Fibroblast of skin of back (primary cell): ENCODE measurements at places on chromosomes 6 and 20.

DNA sequence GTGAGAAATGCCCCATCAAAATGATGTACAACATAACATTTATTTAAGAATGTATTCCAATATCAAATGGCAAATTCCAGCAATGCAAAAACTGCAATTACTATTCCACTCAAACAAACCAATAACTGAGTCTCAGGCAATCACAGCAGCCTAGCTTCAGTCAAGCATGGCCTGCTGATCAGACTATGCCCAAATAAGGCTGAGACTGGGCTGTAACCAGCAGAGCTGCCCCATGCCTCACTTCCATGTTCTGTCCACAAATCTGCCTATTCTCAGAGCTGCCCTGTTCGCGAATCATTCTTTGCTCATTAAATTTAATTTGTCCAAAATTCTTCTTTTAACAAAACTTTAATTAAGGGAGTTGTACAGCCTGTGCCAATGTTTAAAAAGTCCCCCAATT lies 155.4 kb downstream of the FNDC1 start:
- no peak for DNase-seq

- no peak for DNase-seq
These were observed 11.1 kb upstream of the ADTRP start for GRCh38 chr6:11789744-11790143.

GRCh38 chr6:148874698-148875293 lies 128.0 kb downstream of the UST start:
- DNase-seq, result peak; percentile 12

GRCh38 chr20:42295592-42295991 lies 677.4 kb upstream of the CHD6 start:
- no peak for DNase-seq

DNA sequence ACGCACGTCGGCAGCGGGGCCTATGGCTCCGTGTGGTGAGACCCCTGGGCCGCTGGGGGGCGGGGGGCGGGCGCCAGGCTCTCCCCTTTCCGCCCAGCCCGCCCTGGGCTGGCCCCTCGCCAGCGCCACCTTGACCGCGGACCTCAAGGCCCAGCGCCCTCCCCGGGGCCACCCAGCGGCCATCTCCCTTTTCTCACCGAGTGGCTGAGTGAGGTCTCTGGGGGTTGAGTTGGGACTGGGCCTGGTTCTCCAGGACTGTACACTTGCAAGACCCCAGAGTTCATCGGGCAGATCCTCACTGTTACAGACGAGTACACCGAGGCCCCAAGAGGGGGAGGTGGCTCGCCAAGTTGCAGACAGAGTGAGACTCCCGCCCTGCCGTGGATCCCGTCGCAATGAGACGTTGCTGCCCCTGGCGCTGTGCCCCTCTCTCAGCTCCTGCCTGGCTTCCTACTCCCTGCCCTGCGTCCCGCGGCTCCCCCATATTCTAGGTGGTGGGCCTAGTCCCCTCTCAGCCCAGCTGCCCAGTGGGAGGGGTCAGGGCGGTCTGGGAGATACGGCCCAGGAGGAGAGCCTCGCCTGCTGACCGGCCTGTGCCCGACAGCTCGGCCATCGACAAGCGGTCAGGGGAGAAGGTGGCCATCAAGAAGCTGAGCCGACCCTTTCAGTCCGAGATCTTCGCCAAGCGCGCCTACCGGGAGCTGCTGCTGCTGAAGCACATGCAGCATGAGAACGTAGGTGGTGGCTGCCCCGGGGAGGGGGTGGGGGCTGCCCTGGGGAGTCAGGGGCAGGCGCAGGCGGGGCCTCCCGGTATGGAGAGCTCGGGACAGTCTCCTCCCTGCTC lies 576 bp downstream of the MAPK13 start:
- DNase-seq, result no peak

GRCh38 chr6:152049502-152049901 lies 242.0 kb downstream of the ESR1 start:
- DNase-seq, result no peak

DNA sequence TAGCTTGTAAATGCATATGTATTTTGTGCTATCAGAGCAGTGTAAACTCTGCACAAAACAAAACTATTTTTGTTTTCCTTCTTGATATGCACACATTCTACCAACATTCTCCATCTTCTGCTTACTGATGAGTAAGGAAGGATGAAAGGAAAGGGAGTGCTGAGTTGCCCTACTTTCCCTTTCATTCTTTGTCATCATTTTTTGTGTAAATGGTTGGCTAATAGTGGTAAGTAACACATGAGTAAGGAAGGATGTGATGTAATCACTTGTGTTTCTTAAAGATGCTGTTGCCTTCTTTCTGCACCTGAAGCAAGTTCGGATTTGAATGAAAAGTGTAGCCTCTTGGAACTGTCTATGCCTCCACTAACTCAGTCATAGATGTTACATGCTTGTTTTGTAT lies 4.6 kb upstream of the REV3L start:
- peak; percentile 47 for DNase-seq

- no peak for DNase-seq
These were observed 94.1 kb downstream of the MAN1A1 start for GRCh38 chr6:119255492-119255891.

- no peak for DNase-seq
These were observed 50.8 kb upstream of the DSN1 start for GRCh38 chr20:36824142-36824940.

- DNase-seq, result no peak
These were observed 109.4 kb upstream of the AKAP12 start for GRCh38 chr6:151130329-151130728.

DNA sequence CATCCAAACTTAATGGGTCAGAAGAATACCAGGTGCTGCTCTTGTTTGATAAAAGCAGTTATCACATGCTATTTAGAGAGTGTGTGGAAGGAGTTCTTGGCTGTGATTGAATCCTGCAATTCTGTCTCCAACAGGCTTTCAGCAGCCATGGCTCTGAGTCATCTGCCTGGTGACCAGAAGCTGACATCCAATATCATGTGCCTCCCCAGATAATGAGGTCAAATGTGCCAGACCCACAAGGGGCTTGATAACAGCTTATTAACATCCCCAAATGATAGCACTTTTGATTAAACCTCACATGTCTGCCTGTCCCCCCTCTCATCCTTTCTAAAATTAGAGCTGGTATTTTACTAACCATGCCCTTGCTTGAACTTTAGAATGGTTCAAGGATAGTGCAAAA lies 175.7 kb upstream of the PLN start:
- DNase-seq, result peak; percentile 28

- DNase-seq, result peak; percentile 96
These were observed 24.7 kb upstream of the HDAC2 start for GRCh38 chr6:113995634-113996033.

GRCh38 chr6:136593748-136594490 lies 43.7 kb upstream of the MAP7 start:
- DNase-seq, result peak; percentile 98

DNA sequence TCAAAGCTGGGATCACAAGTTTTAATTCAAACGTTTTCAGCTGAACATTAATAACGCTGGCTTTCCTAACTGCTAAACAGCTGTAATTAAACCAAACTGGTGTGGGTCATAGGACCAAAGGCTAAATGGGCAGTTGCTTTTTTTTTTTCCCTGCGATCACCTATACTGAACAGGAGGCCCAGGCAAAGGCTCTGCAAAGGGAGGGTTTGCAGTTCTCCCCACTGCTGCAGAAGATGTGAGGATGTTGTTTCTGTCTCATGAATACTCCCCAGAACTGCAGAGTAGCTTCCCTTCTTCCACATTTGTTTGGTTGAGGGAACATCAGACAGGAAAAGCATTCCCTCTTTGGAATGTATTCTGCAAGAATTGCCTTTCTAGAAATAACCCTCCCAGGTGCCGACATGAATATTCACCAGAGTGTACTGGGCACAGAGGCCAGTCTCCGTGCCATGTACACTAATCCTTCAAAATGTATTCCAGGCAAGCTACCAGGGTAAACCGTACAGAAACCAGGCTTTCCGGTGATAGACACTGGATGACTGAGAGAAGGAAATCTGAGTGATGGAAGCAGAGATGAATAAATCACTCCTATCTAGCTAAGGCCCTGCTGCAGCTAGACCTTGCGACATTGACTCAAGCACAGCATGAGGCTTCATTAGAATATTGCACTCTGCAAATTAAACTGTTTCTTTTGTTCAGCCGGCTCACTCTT lies 370.1 kb downstream of the BTBD9 start:
- DNase-seq, result no peak

DNA sequence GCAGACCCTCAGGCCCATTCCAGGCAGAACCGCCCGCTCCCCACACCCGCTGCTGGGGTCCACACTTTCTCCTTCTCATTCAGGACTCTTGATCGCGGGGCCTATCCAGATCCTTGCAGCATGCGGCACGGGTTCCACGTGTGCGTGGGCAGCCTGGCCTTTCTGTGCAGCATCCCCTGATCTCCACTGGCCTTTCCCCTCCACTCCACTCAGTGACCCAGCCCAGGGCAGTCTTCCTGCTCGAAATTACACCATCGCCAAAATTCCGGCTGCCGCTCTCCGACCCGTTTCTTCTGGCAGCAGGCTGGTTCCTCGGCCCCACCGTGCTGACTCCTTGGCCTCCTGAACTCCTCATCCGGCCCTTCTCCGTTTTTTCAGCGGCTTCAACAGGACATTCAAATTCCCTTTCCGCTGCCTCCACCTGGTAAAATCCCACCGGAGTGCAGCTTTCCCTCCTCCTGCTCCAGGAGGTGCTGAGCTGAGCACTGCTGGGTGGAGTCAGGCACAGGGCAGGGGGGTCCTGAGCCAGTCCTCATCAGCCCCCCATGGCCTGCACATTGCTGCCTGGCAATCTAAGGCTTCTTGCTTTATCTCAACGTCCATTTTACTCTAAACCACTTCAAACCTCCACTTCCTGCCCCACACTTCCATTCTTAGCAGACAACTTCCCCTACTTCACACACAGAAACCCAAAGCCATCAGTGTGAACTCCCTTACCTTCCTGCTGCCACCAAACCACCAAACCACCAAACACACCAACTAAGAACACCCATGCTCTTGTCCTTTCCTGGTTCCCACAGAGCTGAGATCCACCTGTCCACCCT lies 9.0 kb downstream of the SFT2D1 start:
- DNase-seq, result no peak

GRCh38 chr6:71309656-71310055 lies 21.0 kb downstream of the OGFRL1 start:
- no peak for DNase-seq

GRCh38 chr20:51139891-51140290 lies 117.0 kb upstream of the KCNG1 start:
- no peak for DNase-seq

- no peak for DNase-seq
These were observed 331.3 kb downstream of the RIMS1 start for GRCh38 chr6:72217626-72218025.

DNA sequence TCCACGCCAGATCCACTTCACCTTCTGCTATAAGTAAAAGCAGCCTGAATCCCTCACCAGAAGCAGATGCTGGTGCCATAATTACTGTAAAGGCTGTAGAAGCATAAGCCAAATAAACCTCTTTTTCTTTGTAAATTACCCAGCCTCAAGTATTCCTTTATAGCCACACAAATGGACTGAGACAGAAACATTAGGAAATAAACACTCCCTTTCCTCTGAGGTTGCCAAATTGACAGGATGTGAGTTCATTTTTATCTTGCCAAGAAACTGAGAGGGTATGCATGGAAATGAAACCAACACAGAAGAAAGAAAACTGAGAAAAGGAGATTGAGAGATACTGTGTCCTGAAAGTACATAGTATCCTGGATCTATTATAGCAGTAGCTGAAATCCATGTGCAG lies 481.2 kb downstream of the HAO1 start:
- DNase-seq, result no peak

DNA sequence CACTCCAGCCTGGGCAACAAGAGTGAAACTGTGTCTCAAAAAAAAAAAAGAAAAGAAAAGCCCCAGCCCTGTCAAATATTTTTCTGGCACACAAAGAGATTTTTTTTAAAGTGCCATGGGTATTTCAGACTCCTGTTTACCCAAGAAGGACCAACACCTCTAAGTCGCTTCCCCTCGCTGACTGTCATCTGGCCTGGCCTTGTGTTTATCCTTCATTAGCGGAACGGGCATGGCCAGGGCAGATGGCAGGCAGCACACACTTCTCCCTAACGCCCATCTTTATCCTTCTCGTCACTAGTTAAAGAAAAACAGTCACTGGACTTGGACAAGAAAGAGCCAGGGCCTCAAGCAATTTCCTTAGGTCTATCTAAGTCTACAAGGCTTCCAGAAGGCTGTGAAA lies 7.3 kb upstream of the CBFA2T2 start:
- DNase-seq, result no peak

DNA sequence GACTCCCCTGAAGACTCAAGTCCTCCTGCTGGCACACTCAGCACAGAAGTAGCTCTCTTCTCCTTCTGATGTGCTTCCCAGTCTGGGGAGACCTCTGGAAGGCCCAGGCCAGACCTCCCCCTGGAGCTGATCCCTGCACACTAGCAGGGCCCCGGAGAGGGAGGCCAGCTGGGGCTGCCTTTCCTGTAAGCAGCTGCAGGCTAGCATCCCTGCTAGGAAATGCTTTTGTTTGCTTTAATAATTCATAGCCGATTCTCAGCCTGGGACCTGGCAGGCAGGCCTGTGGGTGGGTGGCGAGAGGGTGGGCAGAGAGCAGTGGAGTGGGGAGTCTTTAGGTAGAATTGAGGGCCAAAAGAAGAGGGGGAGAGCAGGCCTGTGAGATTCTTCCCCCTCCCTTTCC lies 5.2 kb downstream of the EBF4 start:
- no peak for DNase-seq

GRCh38 chr20:32040142-32040953 lies 11.7 kb upstream of the HCK start:
- no peak for DNase-seq

GRCh38 chr20:18638768-18639167 lies 50.9 kb downstream of the DTD1 start:
- DNase-seq, result peak; percentile 15

- no peak for DNase-seq
These were observed 181.8 kb upstream of the RALGAPA2 start for GRCh38 chr20:20894280-20894679.

DNA sequence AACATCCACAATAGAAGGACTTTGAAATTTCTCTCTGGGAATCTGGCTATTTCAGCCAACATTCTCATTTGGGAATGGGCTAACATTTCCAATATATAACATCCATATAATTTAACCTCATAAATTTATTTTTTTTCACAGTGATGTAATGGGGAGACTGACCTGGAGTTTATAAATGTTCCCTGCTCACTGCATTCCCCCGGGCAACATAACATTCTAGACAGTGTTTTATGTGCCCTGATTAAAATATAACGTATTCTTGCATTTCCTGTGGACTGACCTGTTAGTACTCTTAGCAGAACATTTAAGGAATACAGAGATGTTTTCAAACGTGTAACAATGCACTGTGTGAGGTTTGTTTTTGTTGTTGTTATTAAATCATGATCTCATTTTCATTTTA lies 20.9 kb downstream of the TSHZ2 start:
- DNase-seq, result no peak

DNA sequence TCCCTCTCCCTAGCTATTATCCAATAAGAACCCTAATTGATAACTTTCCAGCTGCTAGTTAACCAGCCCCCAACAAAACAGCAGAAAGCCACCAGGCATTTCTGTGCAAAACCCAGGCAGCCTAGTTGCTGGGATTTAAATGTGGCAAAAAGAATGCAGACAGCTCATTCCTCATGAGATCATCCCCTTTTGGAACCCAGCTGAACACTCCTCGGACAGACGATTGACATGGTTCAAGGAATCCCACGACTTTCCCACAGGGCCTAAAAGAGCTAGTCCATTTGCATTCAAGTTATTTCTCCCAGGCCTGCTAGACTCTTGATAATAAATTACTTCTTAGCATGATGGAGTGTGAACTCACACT lies 24.0 kb downstream of the JAG1 start:
- peak; percentile 92 for DNase-seq
